ENCODE measurements at places on chromosomes 11 and 22.

- no peak for DNase-seq
Measured at GRCh38 chr11:15889363-15890030, 466.8 kb downstream of the SOX6 start.

DNA sequence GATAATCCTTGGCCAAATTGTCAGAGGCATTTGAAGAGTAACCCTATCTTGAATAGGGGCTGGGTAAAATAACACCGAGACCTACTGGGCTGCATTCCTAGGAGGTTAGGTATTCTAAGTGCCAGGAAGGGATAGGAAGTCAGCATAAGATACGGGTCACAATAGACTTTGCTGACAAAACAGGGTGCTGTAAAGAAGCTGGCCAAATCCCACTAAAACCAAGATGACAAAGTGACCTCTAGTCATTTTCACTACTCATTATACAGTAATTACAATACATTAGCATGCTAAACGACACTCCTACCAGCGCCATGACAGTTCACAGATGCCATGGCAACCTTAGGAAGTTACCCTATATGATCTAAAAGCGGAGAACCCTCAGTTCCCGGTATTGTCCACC lies 964 bp upstream of the REXO2 start:
- no peak for DNase-seq

GRCh38 chr11:44725757-44726282 lies 942 bp upstream of the TSPAN18 start:
- DNase-seq = no peak

DNA sequence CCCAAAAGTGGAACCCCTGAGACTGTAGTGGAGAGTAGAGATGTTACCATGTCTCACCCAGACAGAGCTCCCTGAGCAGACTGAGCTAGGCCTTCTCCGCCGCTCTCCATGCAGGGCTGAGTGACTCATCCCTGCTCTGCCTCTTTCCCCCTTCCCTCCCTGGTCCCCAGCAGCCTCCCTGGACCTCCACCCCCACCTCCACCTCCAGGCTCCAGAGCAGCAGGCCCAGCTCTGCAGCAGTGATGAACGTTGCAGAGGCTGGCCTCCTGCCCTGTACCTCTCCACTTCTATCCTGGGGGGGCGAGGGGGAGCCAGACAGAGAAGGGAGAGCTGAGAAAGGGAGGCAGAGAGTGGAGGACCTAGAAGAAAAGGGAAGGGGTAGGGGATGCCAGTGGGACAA lies 19.3 kb upstream of the ARAP1 start:
- DNase-seq = no peak

DNA sequence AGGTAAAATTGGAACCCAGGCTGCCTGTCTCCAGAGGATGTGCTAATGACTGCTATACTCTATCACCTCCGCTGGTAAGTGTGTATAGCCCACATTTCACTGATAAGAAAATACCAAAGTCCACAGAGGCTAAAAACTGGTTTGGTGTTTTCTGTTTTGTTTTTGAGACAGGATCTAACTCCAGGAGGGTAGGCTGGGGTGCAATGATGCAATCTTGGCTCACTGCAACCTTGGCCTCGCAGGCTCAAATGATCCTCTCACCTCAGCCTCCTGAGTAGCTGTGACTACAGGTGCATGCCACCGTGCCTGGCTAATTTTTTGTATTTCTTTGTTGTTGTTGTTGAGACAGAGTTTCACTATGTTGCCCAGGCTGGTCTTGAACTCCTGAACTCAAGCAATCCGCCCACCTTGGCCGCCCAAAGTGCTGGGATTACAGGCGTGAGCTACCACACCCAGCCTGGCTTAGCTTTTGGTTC lies 409.8 kb downstream of the LARGE1 start:
- no peak for DNase-seq
